Activated CD4-positive, alpha-beta T cell treated with anti-CD3 and anti-CD28 coated beads, Interleukin-2, amount 50 U/mL, for 4 hours (primary cell): ENCODE measurements at places on chromosomes 12 and 14.

- no peak for DNase-seq
These were observed 15.5 kb downstream of the UBC start for GRCh38 chr12:124898923-124899294.

DNA sequence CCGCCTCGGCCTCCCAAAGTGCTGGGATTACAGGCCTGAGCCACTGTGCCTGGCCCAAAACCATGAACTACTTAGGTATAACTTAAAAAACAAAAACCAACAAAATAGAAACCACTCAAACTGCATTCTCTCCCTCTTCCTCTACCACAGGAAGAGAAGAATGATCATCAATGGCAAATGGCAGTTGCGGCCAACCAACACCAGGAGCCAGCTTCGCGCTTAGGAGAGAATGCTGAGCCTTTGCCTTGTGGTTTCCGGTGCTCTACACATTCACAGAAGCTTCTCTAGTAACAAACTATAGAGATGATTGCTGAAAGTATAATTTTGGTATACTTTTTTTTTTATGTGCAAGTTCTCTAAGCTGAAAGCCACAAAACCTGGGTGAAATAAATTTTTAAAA lies 17.1 kb downstream of the CATSPERB start:
- peak; percentile 0 for DNase-seq

GRCh38 chr14:70472253-70473159 lies 20.5 kb downstream of the ADAM21 start:
- no peak for DNase-seq

GRCh38 chr12:88416786-88417185 lies 163.5 kb downstream of the KITLG start:
- DNase-seq = no peak

DNA sequence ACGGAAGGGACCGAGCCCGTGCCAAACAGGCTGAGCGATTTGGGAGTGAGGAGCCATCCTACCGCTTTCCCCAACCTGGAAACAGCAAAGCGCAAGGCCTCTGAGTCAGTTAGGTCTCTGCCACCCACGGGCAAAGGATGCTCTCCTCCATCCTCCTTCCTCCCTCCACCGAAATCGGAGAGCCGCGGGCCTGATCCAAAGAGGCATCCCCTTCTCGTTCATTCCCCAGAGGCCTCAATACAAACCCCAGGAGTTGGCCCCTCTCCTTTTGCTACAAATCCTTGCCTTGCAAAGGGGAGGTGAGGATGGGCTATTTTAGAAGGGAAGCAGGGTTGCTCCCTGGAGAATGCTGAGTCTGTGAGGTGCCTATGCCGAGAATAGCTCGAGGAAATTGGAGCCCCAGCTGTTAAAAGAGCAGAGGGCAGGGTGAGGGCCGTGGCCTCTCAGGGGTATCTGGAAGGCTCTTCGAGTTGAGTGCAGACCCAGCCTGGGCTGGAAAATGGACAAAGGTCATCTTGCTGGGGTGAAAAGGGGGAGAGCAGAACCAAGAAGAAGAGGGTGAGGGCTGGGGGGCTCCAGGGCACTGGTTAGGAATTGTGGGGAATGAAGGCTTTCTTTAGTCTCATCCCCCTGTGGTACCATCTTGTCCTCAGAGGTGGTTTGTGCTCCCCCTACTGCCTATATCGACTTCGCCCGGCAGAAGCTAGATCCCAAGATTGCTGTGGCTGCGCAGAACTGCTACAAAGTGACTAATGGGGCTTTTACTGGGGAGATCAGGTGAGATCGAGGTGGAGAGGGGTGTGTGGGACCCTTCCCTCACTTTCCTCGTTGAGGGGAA lies 1.1 kb downstream of the TPI1 start:
- peak; percentile 23 for DNase-seq

DNA sequence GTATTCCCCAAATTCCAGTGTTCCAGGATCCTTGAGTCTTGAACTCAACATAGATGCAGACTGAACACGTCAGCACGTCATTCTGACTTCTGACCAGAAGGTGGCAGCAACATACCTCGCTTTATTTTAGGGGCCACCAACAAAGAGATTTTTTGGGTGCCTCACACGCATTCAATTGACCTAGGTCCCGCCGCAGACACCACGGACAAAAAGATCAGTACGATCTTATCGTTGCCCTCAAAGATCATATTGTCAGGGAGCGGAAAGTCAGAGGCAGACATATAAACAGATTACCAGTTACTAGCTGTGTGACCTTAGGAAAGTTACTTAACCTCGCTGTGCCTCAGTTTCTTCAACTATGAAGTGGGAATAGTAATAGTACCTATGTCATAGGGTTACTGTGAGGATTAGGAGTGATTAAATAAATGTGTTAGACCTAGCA lies 6.5 kb upstream of the PRPH start:
- peak; percentile 58 for DNase-seq

DNA sequence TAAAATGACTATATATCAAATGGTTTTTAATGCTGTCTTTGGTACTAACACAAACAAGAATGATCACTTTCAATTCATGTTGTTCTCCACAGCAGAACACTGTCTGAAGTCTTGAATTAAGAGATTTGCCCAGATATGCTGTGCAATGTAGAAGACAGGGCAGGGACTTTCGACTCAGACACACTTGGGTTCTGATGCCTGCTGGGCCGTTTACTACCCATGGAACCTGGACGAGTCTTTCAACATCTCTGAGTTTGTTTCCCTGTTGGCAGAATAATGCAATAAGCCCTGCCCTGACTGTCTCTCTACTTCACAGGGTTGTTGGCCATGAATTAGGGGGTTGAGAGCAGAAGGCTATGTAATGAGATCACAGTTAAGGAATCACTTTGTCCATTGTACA lies 162.6 kb upstream of the TMPO start:
- DNase-seq = no peak

- no peak for DNase-seq
These were observed 49.7 kb downstream of the LRIG3 start for GRCh38 chr12:58870595-58870994.

- no peak for DNase-seq
These were observed 195.8 kb upstream of the DIO3 start for GRCh38 chr14:101365329-101366158.

GRCh38 chr14:60777856-60778578 lies 43.5 kb downstream of the MNAT1 start:
- no peak for DNase-seq

DNA sequence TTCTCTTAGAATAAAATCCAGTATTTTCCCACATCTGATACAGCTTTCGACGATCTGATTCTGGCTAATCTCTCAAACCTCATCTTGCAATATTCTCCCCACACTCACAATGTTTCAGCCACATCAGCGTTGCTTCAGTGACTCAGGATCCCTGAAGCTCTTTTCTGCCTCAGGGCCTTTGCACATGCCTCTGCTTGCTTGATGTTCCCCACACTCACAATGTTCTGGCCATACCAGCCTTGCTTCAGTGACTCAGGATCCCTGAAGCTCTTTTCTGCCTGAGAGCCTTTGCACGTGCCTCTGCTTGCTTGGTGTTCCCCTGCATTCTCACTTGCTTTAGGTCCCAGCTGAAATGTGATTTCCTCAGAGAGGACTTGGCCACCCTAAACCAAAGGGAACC lies 2.6 kb downstream of the C12orf42 start:
- no peak for DNase-seq

GRCh38 chr12:94575645-94576403 lies 74.5 kb downstream of the TMCC3 start:
- no peak for DNase-seq

GRCh38 chr12:20438299-20438779 lies 70.0 kb downstream of the PDE3A start:
- DNase-seq = no peak

GRCh38 chr14:58633831-58634230 lies 3.9 kb upstream of the DACT1 start:
- DNase-seq = no peak

DNA sequence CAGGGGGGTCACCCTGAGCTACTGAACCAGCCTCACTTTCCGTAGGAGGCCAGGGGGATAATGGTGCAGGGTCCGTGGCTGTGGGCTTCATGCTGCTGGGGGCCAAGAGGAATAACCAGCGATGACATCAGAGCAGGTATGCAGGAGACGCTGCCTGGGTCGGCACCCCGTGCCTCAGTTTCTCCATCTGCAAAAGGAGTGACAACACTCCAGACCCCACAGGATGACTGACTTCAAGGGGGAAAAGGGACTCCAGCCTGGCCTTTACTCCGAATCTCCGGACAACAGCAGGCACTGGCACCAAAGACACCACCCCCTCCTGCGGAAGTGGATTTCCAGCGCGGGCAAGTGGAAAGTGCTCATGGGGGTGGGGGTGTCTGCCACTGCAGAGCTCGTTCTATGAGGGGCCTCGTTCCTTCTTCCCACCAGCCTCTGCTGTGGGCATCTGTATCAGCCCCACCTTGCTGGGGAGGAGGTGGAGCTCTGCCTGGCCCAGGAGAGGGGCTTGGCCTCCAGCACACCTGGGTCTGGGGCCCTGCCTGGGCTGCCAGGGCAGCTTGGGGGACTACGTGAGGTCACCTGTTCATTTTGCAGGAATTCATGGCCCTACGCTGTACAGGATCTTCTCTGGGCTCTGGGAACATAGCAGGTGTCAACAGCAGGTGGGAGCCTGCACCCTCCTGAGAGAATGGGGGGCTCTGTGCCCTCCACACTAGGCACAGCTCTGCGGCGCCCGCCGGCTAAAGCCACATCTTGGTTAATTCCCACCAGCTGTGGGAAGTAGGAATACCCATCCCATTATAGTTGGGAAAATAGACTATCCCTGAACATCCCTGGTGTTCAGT lies 216.6 kb upstream of the C14orf180 start:
- DNase-seq = no peak

DNA sequence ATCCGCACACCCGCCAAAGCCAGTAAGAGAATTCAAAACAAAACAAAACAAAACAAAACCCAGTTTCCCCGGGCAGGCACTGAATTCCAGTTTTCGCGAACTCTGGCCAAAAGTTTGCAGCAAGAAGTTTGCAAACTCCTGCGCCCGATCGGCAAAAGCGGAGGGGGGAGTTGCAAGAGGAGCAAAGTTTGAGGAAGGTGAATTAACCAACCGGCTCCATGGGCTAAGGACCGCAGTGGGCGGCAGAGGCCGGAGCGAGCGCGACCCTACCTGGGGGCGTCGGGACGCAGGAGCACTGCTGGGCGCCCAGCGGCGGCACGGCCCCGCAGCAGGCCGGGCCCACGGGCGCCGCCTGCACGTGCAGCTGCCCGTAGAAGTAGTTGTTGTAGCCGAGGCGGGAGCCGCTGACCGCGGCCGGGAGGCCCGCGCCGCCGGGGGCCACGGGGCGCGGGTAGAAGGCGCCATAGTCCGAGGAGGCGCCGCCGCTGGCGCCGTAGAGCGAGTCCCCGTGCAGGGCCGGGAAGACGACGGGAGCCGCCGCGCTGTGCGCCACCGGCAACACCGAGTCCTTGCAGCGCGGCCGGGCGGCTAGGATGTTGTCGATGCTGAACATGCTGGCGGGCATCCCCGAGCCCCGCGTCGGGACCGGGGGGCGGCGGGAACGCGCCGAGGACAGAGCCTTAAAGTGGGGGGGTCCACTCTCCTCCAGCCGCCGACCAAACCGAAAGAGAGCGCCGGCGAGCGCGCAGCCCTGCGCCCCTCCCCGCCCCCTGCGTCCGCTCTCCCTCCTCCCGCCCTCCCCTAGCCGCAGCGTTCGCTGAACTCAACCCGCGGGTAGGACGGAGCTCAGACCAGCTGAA lies at the start of gene GSC:
TSS of gene GSC (minus strand) at position 723 of the 860 bp plus-strand sequence. CDS start at position 625, 98 bp downstream.
- no peak for DNase-seq

GRCh38 chr14:101198398-101199027 lies 295.0 kb upstream of the RTL1 start:
- DNase-seq = no peak

DNA sequence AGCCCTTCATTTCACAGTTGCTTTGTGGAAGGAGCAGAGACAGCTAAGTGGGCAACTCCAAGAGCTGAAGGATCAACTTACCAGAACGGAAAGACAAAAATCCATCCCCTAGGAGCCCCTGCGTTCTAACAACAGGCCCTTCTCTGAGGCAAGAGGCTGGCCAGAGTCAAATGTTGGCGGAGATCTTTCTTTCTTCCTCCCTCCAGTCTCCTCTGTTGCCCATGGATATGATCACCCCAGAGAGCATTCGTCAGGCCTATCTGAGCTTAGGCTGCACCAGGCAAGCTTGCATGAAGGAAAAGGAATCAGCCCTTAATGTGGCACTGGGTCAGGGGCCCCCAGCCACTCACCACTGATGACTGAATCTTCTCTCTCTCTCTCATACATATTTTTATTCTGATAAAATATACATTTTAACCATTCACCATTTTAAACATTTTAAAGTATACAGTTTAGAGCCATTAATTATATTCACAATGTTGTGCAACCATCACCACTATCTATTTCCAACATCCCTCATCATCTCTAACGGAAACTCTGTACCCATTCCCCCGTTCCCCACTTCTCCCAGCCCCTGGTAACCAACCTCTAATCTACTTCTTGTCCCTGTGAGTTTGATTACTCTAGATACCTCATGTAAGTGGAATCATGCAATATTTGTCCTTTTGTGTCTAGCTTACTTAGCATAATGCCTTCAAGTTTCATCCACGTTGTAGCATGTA lies 52.9 kb upstream of the CCND2 start:
- DNase-seq = no peak

DNA sequence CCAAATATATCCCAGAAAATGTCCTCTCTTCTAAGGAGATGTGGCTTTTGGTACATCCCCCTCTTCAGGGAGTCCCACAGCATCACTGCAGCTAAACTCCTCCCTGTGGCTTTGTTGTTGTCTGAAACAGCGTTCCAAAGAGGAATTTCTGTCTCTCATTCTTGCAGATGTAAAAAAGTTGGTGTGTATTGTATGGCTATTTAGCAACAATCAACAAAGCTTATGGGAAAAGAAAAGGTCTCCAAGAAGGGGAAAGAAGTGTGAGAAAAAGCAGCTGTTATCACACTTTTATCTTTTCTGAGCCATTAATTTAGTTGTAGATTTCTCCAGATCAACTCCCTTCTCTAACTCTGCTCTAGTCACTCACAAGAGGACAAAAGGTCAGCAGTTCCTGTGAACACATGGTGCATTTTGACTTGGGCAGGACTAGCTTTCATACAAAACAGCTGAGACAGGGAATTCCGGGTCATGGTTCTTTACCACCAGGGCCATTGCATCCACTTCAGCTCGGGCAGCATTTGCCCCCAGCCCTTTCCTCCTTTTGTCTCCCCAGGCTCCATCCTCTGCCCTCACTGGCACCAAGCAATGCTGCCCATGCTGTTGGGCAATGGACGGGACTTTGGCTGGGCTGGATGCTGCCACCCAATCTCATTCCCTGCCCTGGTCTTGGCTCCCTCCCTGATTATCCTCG lies 184.7 kb downstream of the TMX1 start:
- DNase-seq = no peak

GRCh38 chr14:92994131-92994676 lies 71.3 kb downstream of the CHGA start:
- no peak for DNase-seq

DNA sequence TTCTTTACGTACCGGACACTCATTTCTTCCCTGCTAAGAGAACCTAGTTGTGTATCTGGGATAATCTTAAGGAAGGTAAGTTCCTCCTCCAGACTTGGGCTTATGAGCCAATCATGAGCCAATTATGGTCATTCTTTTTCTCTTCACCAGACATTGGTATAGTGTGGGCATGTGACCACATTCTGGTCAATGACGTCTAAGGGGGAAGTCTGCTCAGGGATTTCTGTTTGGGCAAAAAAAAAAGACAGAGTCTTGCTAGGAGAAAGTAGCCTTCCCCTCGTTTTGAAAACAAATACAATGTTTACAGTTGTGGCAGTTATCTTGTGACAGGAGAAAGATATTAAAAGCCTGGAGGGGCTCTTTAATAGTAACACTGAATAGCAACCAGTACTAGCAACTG lies 20.1 kb upstream of the PLXNC1 start:
- DNase-seq = no peak
